Esophagus muscularis mucosa (tissue), 4 donors: ENCODE measurements at places on chromosomes 4 and X. TPM values are rescaled to one million over a fixed set of nuclear protein-coding genes. Genes with fewer than 3 reads are reported as not detected.

- no peak for DNase-seq
- no peak overlapping the region for H3K27ac ChIP-seq
- no peaks in the 10 kb centered on the region for H3K4me1 ChIP-seq
- H3K4me3 ChIP-seq = no peak overlapping the region
- H3K36me3 ChIP-seq = no peaks in the 10 kb centered on the region
These were observed 41.7 kb downstream of the TMEM164 start for GRCh38 chrX:110044346-110045249.

The DOCK11 gene
- total RNA-seq = 62.0 TPM

- no peak for DNase-seq
- no peak overlapping the region for H3K27ac ChIP-seq
- H3K36me3 ChIP-seq = no peaks in the 10 kb centered on the region
- no peaks in the 10 kb centered on the region for H3K27me3 ChIP-seq
These were observed 10.7 kb upstream of the FBXL5 start for GRCh38 chr4:15665753-15666365.

DNA sequence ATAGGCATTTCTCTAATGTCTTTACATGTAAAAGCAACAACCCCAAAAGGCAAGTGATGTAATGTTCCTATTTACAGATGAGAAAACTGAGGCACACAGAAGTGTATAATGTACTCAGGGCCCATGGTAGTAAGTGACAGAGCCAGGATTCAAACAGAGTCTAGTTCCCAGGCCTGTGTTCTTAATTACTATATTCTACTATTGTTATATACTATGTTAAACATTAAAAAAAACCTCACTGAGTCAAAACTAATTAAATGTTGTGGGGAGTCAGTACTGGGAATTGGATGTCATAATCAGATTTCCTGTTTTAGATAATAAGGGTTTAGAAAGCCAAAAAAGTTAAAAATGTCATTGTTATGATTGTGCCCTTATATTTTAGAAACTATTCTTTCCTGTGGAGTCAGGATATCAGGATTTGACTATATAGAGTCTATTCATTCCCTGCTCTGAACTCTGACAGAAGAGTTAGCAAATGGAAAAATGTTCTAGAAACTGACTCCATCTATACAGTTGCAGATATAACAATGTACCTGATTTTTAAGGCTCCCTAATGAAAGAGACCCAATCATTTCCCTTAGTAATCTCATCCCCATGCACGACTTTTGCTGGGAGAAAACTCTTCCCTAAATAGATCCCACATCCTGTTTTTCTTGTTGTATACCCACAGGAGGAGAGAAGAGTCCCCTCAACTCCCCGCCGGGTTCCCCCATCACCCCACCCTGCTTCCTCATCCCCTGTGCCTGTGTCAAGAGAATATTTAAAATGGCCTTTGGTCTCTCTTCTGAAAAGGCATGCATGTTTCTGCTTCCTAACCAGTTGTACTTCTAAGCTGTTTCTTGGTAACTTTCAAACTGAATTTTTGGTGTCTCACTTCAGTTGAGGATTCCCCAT, 69.7 kb downstream of the REELD1 start:
- H3K36me3 ChIP-seq = no peaks in the 10 kb centered on the region
- DNase-seq = no peak
- H3K4me3 ChIP-seq = no peak overlapping the region
- peaks cover 11% of the 10 kb centered on the region for H3K4me1 ChIP-seq
- no peak overlapping the region for H3K27ac ChIP-seq
- no peaks in the 10 kb centered on the region for H3K27me3 ChIP-seq

The TKTL2 gene
- total RNA-seq = not detected

- DNase-seq = no peak
- no peak overlapping the region for H3K27ac ChIP-seq
- no peaks in the 10 kb centered on the region for H3K36me3 ChIP-seq
- no peak overlapping the region for H3K4me3 ChIP-seq
These were observed 122.5 kb upstream of the HCCS start for GRCh38 chrX:10988653-10989052.

The RXFP1 gene
- not detected for total RNA-seq

DNA sequence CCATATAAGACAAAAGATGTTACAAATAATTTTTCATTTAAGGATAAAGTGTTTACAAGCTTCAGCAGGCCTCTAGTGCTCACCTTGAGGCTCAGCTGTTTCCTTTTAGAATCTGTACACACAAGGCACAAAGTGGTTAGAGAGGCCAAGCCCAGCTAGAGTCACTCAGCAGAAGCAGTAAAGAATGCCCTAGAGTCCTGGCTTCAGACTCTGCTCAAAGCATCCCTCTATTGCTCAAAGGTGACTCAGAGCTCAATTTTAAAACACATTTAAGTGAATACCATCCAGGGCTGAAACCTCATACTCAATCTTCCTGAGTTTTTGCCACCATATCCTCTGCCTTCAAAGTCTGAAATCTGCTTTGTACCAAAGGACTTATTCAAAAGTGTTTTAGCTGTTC, 22.6 kb upstream of the PHF8 start:
- no peaks in the 10 kb centered on the region for H3K4me1 ChIP-seq
- no peak overlapping the region for H3K4me3 ChIP-seq
- no peak overlapping the region for H3K27ac ChIP-seq
- no peak for DNase-seq
- no peaks in the 10 kb centered on the region for H3K36me3 ChIP-seq
- no peaks in the 10 kb centered on the region for H3K27me3 ChIP-seq

DNA sequence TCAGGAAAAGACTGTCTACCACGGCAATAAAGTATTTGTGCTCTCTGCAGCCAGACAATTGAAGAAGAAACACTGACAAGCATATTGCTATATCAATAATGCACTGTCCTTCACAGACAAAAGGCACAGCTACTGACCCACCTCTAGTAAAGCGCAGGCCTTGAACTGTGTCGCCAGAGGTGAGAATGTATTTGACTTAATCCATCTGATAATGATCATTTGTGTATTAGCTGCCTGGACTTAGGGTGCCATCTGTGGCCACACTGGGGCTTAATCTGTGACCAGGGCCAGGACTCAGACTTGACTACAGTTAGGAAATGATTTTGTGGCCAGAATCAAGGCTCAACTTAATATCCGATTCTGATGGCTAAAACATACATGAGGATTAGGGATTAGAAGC, 260.4 kb downstream of the SMARCA1 start:
- no peak overlapping the region for H3K4me3 ChIP-seq
- no peaks in the 10 kb centered on the region for H3K36me3 ChIP-seq
- H3K4me1 ChIP-seq = no peaks in the 10 kb centered on the region

The GAGE10 gene
- not detected for total RNA-seq

The SSX2B gene
- not detected for total RNA-seq

- H3K4me1 ChIP-seq = no peaks in the 10 kb centered on the region
- DNase-seq = no peak
These were observed 300.6 kb downstream of the PPP4R3C start for GRCh38 chrX:27162496-27162895.

DNA sequence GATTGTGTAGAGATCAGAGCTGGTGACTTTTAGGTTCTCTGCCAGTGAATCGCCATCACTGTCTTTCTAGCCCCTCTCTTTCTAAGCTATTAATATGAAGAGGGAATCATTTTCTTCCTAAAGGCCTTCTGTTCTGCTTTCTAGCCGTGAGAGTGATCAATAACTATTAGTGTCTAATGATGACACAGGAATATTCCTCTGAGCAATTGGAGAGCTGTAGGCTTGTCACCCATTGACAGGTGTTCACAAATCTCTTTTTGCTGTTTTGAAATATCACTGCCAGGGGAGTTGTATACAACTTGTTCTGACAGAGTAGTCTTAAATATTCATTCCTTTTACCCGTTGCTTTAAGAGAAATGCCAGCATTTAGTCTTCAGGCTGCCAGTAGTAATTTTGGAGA, 13.9 kb downstream of the FHIP1A start:
- H3K36me3 ChIP-seq = no peaks in the 10 kb centered on the region
- no peak for DNase-seq
- no peaks in the 10 kb centered on the region for H3K27me3 ChIP-seq
- no peak overlapping the region for H3K27ac ChIP-seq
- no peak overlapping the region for H3K4me3 ChIP-seq

GRCh38 chrX:138897621-138898492, 186.3 kb upstream of the FGF13 start:
- H3K36me3 ChIP-seq = no peaks in the 10 kb centered on the region
- H3K4me1 ChIP-seq = no peaks in the 10 kb centered on the region
- no peak overlapping the region for H3K27ac ChIP-seq
- no peak for DNase-seq
- no peak overlapping the region for H3K4me3 ChIP-seq
- H3K27me3 ChIP-seq = no peaks in the 10 kb centered on the region

The RS1 gene
- not detected for total RNA-seq

DNA sequence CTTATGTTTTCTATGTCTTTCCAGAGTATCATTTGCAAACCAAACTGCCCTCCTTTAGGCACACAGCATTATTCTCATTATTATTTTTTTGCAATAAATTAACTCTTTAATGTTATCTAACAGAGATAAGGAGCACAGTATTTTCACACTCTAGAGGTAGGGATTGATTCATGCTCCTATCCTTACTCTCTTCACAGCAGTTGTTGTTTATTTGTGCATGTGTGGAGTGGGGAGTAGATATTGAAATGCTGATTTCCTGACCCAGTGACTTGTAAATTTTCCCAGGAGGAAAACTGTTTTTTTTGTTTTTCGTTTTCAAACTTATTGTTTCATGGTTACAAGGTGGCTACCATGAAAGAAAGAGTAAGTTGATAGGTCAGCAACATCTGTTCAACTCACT, 140.0 kb downstream of the NPFFR2 start:
- no peak for DNase-seq
- no peak overlapping the region for H3K4me3 ChIP-seq
- no peaks in the 10 kb centered on the region for H3K4me1 ChIP-seq
- H3K27ac ChIP-seq = no peak overlapping the region
- no peaks in the 10 kb centered on the region for H3K36me3 ChIP-seq
